ENCODE measurements at places on chromosomes 6 and 20.
A peak's percentile ranks its signal among the peaks of the same experiment; 100 is the strongest.

GRCh38 chr6:119156757-119157505 is 78.5 kb upstream of the FAM184A start:
- DNase-seq: no peak

GRCh38 chr6:73768558-73768957 is 72.6 kb downstream of the CD109 start:
- no peak for DNase-seq

DNA sequence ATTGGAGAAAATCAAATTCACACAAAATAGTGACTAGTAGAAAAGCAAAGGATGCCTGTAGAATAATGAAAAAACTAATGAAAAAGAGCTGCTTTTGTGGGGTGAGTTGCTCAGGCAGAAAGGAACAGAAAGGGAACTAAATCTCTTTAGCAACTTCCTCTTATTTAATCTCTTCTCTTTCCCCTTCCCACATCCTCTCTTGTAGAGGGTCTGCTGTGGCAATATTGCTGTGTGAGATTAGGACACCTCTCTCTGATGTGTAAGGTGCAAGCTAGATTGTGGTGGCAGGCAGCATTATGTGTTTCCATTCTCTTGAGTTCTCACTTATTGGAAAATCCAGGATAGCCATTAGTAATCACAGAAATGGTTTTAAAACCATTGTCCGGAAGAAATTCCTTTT is 49.7 kb downstream of the SYNE1 start:
- no peak for DNase-seq

- no peak for DNase-seq
These were observed 368.9 kb upstream of the JARID2 start for GRCh38 chr6:14876778-14877613.

DNA sequence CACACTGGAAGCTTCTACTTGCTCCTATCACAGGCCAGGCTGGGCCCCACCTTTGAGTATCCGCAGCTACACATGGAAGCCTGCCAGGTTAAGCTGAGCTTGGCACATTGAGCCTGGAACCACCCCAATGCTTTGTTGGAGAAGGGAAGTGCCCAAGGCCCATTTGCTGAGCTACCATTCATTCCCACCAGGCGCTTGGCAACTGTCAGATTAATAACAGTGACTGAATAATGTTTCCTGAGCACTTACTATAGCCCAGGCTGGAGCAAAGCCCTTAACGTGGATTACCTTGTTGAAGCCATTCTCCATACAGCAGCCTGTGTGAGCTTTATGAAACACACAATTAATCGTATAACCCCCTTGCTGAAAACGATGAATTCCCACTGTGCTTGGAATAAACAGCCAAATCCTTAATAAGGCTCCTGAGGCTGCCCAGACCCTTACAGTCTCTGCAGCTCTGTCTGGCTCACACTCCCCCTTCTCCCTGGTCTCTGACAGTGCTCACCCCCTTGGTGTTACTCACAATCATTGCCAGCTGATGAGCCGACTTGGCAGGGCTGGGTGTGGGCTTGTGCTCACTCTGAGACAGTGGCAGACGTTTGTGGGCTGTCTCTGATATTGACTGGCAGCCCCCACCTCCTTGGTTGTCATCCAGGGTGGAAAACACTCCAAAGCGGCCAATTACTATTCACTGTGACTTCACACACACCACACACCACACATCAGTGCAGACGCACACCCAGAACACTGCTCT is 357.1 kb downstream of the MAFB start:
- no peak for DNase-seq

- no peak for DNase-seq
These were observed 25.2 kb downstream of the ADGRF1 start for GRCh38 chr6:47016909-47017308.

- no peak for DNase-seq
These were observed 845 bp upstream of the DST start for GRCh38 chr6:56643379-56644089.

DNA sequence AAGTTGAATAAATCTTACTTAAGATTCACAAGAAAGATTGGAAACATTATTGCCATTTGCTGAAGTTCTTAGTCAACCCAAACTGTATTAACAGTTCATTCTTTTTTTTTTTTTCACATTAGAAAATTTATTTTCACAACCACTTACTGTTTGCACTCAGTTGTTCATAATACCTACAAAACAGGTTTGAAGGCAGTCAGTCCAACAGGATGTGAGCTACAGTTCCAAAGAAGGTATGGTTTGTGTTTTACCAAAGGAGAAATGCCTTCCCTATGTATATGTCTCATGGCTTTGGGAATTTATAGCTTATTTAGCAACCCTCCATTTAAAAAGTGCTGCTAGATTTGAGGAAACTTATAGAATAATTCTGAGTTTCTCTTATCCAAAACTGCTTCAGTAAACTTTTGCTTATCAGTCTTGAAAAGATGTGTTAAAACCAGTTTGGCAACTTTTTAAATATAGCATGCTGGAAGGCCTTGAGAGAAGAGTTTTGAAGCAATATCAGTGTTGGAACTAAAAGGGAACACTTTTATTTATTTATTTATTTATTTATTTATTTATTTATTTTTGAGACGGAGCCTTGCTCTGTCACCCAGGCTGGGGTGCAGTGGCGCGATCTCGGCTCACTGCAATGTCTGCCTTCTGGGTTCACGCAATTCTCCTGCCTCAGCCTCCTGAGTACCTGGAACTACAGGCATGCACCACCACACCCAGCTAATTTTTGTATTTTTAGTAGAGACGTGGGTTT is 46.8 kb upstream of the RREB1 start:
- DNase-seq: no peak

GRCh38 chr20:17872434-17872833 is 96.2 kb downstream of the SNX5 start:
- DNase-seq: no peak

DNA sequence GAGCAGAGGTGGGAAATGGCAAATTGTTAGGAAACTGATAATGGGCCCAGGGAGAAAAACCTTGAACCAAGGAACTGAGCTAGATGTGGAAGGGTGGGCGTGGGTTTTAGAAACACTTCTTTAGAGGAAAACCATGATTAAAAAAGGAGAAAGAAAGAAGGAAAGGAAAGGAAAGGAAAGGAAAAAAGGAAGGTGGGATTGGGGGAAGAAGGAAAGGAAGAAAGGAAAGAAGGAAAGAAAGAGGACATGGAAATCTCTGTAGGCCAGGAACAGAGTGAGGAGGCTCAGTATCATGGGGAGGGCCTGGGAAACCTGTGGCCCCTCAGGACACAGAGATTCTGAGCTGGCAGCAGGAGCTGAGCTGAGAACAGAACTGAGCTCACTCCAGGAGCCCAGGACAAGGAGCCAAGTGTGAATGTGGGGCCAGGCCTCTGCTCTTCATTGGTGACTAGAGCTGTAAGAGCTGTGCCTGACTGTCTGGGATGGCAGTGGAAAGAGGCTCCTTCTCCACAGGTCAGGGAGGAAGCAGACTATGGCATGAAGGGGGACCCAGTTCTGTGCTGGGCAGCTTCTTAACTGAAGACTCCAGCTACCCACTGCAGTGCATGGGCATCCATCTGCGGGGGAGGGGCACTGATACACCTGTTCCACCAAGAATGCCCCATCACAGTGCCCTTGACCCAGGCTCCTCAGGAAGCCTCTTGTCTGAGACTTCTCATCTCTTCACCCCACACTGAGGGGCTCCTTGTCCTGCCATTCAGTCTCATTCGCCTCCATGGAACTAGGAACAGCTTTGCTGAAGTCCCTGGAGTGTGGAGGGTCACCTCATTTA is 116.1 kb upstream of the BACH2 start:
- no peak for DNase-seq

DNA sequence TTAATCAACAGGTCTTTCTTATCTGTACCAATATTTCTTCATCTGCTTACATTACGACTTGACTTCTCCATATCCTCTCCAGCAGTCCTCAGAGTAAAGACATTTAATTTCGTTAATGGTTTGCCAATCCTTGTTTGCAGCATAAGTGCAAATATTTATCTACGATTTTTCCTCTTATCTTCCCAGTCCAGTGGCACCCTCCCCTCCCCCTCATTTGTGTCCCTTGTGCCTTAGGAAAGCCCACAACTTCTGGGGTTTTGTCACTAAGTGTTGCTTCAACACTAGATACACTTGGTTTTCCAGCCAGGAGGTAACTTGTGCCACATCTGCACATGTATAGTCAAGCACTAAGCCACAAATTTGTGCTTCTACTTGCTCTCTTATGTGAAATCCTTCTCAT is 327.2 kb downstream of the CBLN4 start:
- DNase-seq: no peak

DNA sequence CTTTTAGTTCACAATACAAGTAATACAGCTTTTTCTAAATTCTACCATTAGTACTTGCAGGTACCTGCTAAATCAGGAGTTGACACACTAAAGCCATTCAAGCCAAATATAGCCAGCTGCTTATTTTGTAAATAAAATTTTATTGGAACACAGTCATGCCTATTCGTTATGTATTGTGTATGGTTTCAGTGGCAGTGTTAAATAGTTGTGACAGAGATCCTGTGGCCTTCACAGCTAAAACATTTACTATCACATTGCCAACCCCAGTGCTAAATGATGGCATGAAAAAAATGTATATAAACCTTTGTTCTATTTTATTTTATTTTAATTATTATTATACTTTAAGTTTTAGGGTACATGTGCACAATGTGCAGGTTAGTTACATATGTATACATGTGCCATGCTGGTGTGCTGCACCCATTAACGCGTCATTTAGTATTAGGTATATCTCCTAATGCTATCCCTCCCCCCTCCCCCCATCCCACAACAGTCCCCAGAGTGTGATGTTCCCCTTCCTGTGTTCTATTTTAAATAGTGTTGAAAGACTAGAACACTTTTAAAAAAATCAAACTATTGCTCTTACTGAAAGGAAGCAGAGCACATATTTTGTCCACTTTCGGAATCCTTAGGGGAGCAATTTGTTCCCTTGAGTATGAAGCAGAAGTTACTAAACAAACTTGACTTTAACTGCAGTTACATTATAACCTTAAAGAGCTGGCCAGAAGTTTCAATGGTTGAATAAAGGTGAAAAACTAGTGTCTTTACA is 115.7 kb downstream of the PRIM2 start:
- DNase-seq: no peak

DNA sequence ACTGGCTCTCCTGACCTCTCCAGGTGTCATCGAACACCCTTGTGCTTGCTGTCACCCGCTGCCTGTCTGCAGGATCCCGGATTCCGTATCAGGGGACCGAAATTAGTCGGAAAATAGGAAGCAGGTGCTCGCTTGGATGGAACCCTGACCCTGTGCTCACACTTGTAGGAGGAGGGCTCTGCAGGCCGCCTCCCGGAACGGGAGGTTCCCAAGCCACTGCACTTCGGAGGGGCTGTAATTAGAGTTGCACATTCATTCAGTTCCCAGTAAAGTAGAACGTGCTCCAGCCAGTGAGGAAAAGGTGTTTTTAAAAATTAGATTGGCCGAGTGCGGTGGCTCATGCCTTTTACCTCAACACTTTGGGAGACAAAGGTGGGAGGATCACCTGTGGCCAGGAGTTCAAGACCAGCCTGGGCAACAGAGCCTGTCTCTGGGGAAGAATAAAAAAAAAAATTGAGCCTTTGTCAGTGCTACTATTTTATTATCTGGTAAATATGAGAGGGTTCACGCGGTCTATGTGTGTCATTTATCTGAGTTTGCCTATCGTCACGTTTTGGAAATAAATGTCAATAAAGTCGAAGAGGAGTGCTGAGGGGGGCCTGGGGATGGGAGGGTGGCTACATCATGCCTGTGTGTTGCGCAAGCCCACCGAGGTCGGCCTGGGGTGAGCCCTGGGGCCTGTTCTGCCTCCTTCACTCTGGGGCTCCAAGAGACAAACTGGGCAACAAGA is 1.5 kb upstream of the GMEB2 start:
- peak; percentile 80 for DNase-seq

GRCh38 chr6:25122001-25122400 is 157.2 kb upstream of the CARMIL1 start:
- DNase-seq: no peak

DNA sequence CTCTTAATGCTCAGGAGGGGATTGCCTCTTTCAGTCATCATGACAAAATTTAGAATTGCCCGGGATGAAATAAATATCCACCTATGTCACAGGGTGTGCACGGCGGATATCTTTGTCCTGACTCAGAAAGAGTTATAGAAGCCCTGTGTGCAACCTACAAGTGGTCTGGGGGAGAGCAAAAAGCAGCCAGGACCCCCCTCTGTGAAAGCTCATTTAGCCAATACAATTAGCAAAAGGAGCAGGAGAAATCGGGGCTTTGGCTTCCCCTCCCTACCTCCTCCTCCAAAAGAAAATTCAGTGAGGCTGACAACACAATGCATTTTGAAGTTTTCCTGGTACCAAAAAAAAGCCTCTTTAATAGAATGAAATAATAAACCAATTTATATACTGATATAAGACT is 21.8 kb downstream of the FOXA2 start:
- DNase-seq: no peak

GRCh38 chr6:30763618-30764489 is 19.5 kb upstream of the IER3 start:
- no peak for DNase-seq

DNA sequence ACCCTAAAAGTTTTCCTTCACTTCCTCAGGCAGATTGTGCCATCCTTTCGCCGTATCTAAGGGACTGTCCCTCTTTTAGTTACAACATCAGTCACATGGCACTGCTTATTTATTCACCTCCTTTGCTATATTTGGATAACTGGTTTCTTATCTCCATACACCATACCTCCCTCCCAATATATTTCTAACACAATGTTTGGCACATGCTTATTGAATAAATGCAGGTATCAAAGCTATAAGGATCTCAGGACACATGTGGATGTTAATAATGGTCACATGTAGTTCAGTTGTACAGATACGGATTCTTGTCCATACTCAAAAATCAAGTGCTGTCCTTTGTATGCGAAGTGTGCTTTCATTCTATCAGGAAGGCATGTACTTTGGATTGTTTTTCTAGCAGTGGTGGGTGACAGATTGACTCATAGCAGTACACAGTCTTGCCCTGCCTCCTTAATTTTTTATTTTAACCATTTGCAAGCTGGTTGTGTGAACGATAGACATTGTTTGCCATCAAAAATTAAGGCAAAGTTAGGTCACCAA is 407.1 kb upstream of the RUNX2 start:
- no peak for DNase-seq

DNA sequence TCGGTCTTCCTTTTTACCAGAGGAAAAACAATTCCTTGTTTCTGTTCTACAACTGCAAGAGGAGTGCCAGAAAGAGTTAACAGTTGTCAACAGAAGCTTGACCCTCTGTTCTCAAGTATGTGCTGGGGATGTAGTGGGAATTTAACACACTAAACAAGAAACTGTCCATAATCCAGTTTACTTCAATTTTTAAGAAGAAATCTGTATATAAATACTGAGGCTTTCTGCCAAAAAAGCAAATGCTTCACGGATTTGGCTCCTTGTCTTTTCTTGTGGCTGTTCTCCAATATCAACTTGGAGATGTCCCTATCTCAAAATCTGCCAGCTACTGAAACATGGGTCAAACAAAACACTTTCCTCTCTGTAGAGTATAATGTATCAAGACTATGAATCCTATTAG is 26.8 kb downstream of the REV3L start:
- DNase-seq: no peak
